Left ventricle myocardium inferior (tissue), 1 donor: ENCODE measurements at places on chromosomes 12 and 14. TPM values are rescaled to one million over a fixed set of nuclear protein-coding genes. Genes with fewer than 3 reads are reported as not detected.
A peak's percentile ranks its signal among the peaks of the same experiment; 100 is the strongest.

Gene SMIM41
- total RNA-seq: 0.30 TPM

DNA sequence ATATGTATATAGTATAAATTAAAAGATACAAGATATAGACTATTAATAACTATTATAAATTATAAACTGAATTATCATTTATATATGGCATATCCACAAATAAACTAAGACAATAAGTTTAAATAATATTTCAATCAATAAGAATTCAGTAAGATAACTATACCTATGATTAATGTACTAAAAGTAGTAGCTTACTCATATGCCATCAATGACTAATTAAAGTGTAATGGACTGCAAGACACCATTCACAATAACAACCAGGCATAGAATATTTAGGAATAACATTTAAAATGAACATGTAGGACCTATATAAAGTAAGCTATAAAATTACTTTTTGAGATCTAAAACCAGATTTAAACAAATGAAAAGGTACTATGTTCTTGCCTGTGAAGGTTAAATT, 18.8 kb downstream of the KCNC2 start:
- no peak for DNase-seq

- DNase-seq: no peak
Measured at GRCh38 chr12:65886996-65887395, 62.7 kb downstream of the HMGA2 start.

DNA sequence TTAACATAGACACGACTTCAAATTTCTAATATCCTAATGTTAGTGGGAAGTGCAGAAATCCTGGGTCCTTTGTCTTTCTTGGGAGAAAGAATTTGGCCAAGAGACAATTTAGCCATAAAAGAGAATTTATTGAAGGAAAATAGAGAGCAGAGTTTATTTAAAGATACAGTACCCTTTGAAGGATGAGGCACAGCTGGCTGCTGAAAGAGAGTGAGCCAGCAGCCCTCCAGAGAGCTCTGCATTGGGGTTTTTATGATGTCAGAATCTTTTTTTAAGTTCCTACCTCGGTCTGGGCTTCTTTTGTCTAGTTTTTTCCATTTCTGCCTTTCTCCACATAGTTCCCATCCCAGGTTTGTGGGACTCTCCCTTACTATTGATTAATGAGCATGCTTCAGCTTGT, 37.5 kb downstream of the CCER1 start:
- no peak for DNase-seq

DNA sequence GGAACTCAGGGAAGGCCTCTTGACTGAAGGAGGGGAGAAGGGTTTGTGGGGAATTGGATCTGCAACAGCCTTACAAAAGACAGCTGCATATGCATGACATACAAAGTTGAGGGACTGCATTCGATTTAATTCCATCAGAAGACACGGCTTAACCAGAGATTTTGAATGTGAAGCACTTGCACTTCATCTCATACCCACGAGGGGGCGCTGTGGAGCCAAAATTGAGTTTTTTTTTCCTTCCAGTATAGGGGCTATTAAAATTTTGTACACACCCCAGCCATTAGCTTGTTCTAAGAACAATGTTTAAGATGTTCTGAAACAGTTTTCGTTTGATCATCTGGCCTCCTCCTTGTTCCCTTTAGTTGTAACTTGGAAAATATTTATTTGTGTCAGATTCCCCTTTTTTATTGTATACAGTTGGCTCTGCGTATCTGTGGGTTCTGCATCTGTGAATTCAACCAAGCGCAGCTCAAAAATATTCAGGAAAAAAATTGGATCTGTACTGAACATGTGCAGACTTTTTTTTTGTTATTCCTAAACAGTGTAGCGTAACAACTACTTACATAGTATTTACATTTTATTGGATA, 1.6 kb downstream of the SUDS3 start:
- DNase-seq: peak; percentile 59

Gene DEPDC4
- total RNA-seq: 0.47 TPM

- no peak for DNase-seq
Measured at GRCh38 chr12:62859321-62859737, 75.6 kb downstream of the PPM1H start.

GRCh38 chr12:53454707-53455106, 2.8 kb downstream of the PCBP2 start:
- no peak for DNase-seq

DNA sequence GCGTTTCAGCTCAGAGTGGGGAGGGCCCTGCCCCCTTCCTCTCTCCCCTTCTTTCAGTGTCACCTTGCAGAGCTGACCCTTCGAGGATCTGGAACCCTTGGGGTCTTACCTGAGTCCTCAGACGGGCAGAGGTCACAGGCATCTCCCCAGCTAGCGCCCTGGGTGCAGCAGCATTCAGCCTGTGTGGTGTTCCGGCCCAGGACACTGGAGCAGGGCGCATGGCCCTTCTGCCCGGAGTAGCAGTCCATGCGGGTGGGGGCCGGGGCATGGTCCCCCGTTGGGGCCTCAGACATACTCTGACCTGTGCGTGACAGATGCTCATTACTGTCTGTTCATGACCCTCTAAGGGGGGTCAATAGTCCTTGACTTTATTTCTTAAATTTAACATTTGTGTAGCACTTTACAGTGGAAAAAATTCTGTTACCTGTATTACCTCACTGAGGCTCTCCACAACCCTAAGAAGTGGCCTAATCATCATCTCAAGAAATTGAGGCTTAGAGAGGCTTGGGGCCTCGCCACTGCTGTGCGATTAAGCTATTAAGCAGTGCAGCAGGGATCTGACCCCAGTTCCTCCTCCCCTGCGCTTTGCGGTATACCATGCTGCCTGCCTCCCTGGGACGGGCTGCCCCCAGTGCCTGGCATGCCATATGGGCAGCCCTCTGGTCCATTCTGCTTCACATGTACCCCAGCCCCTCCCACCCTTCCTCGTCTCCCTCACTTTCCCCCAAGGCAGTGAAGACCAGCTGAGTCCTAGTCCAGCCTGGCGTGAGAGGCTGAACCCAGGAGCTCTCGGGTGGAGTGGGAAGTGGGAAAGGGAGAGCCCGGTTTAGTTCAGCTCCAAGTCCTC, 11.5 kb downstream of the ISCA2 start:
- DNase-seq: no peak

Gene RND1
- total RNA-seq: 0.47 TPM

DNA sequence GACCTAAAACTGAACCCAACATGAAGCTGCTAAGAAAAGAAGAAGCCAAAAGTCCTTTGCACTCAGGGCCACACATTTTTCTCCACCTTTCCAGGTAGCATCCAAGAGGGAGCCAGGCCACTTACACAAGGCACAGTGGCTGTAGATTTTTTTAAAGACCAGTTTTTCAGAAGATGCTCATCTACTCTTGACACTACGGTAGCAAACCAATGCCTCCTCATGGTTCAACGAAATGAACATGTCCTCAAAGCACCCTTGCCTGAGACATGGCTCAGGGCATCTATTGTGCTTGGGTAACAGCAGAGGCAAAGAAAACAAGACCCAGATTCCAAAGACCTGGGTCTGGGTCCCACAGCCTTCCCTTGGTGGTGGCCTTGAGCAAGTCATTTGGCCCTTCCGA, 22.3 kb downstream of the PRIMA1 start:
- no peak for DNase-seq

Gene MYO1H
- 0.16 TPM for total RNA-seq

Gene SLC10A1
- total RNA-seq: not detected

Gene MRPL52
- total RNA-seq: 110 TPM

DNA sequence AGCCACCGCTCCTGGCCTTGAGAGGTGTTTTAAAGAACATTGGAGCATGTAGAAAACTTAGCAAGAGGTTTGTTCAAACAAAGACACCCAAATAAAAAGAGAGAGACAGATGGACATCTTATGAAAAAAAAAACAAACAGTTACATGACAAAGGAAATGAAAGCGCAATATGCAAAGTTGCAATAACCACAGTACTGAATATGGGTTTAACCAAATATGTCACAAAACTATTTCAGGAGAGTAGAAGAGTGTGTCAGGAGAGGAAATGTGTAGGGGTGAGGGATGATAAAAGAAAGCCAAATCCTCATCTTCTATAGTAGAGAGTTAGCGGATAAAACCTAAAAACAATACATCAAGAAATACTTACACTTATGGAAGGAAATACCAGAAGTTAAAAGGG, 98.4 kb downstream of the GTF2A1 start:
- DNase-seq: no peak

- DNase-seq: peak; percentile 24
Measured at GRCh38 chr12:119593578-119594398, at the start of gene TMEM233. TMEM233 (plus strand) TSS chr12:119593774; CDS start chr12:119593849, 75 bp downstream.

GRCh38 chr14:97572583-97573458, 775.6 kb downstream of the VRK1 start:
- DNase-seq: no peak

DNA sequence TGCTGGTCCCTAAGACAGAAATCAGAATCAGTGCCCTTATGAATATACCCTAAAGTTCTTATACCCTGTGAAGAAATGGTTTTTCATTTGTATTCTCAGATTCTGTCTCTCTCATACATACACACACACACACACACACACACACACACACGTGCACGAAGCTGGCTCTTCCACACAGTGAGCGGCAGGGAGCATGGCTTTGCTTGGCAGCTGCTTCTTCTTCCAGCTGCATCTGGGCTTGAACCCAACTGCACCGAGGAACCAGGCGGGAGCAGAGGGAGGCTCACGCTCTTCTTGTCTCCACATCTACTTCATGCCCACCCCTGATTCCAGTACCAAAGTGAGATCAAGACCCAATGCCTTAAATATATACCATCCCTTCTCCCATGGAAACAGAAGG, 19.4 kb downstream of the GRIN2B start:
- no peak for DNase-seq

DNA sequence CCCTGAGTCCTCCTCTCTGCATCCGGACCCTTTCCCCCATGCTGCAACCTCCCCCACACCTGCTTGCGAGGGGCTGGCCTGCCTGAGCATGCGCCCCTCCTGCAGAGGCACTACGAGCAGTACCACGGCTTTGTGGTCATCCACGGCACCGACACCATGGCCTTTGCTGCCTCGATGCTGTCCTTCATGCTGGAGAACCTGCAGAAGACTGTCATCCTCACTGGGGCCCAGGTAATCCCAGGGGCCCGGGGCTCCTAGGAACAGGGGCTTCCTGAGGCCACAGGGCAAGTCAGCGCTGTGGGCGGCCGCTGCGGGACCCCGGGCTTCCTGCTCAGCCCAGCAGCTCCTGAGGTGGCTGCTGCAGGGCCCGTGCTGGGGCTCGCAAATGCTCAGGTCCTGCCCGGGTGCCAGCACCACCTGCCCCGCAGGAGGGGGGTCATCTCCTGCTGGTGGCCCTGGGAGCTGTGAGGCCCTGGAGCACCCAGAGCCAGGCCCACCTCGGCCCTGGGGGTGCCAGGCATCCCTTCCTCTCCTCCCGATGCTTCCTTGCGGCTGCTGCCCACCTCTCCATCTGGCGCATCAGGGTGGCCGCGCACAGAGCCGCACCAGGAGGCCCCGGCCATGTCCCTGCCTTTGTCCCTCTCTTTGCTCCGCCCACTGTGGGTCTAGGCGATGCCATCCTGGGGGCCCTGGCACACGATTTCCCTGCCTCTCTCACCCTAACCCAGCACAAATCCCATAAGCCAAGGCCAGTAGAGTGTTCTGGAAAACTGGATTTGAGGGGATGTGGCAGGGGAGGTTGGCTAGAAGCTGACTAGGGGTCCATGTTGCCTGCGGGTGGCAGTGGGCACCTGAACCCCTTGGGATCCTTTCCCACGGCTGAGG, 10.2 kb downstream of the ASPG start:
- no peak for DNase-seq

- no peak for DNase-seq
Measured at GRCh38 chr14:77400216-77400615, 23.0 kb downstream of the SAMD15 start.

DNA sequence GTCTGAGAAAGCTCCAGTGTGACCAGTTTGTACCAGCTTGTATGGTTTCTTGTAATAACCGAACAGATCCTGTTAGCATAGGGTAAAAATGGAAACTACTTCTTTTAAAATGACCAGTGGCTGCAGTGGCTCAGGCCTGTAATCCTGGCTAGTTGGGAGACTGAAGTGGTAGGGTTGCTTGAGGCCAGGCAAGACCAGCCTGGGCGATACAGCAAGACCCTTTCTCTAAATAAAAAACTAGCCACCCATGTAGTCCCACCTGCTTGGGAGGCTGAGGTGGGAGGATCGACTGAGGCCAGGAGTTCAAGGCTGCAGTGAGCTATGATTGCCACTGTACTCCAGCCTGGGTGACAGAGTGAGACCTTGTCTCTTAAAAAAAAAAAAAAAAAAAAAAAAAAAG, 7.3 kb downstream of the PSEN1 start:
- no peak for DNase-seq

GRCh38 chr14:33432407-33433023, 493.8 kb downstream of the NPAS3 start:
- no peak for DNase-seq
